ENCODE measurements at places on chromosomes 3 and 15.

- DNase-seq = no peak
These were observed 17.8 kb downstream of the UQCC5 start for GRCh38 chr3:52554026-52554755.

DNA sequence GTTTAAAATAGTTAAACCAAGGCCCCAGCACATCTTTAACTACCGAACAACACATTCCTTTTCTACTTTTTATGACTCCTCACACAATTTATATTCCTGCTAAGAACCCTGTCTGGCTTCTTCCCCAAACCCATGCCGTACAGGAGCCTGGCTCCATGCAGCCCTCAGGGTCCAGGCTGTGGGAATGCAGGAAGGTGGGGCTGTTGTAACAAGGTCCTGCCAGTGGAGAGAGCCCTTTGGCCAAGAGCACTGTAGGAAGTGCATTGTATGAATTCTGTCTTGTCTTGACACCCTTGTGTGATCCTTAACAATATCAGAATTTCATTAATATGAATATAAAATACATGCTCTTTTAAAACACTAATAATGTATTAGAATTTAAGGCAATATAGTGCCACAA, 563.8 kb downstream of the TBL1XR1 start:
- DNase-seq = no peak

DNA sequence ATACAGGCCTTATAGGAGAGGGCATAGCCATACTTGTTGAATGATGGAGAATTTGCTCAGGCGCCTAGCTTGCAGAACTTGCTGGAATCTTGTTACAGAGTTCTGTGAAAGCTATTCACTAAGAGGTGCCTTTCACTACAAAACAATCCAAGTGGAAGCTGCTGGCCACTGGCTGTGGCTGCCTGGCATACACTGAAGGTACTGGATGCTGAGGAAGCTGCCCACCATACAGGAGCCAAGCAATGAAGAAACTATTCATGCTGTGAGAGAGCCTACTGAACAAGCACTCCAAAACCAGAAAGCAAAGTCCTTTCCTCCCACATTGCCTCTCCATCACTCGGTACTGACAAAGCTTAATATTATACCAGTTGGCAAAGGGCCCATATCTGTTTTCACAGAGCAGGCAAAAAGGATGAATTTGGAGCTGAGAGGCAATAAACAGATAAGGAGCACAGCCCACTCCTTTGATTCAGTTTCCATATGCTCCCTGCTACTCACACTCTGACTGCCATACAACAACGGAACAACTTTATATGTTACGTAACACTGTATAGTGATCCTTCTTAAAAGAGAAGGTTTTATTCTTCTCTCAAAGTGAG, 192.6 kb upstream of the ALCAM start:
- DNase-seq = no peak

DNA sequence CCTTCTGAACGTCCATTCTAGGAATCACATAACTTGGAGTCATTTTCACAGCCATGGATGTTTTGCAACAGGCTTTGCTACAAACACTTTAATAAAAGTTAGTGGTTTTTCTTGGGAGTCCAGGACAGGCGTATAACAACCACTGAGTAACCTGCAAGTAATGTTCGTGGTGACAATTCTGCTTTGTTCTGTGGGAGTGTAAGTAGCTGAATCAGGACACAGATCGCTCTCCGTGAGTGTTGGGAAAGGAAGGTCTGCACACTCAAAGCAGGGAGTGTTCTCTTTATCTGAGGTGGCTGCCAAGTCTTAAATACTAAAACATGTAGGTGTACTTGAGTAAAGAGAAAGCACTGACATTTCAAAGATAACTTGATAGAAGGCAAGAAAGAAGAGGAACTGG, 7.9 kb upstream of the BNC1 start:
- no peak for DNase-seq

DNA sequence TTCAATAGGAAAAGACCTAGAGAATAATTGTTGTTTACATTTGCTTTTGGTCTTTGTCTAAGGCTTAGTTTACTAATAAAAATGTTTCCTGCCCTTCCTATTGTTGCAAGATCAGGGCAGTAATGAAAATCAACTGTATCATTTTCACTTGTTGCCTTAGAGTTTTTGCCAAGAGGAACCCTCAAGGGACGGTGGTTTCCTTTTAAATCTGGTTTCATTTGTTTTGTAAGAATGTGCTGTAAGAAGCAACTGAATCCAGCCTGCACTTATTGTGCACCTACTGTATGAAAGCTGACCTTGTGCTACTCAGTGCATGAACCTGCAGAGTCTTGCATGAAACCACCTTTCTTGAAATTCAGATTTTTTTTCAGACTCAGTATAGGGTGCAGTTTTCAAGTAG, 5.3 kb downstream of the IGF1R start:
- no peak for DNase-seq

- DNase-seq = no peak
These were observed 6.8 kb downstream of the SERPINI1 start for GRCh38 chr3:167742338-167742737.

GRCh38 chr15:47300596-47300995, 416.7 kb upstream of the SEMA6D start:
- DNase-seq = no peak

GRCh38 chr3:50167069-50167840, 12.1 kb downstream of the SEMA3F start:
- DNase-seq = no peak

DNA sequence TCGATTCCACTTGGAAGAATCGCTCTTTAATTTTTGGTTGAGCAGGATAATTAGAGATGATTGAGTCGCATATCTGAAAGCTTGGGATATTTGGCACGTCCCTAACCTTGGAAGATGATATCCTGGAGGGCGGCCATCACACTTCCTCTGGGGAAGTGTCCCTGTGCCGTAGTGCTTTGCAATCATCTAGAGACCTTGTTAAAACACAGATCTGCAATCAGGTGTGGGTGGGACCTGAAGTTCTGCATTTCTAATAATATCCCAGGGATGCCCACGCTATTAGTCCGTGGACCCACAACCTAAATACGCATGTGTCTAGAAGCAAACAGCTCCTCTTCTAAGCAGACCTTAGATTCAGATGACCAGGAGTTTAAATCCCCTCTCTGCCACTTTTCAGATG, 20.5 kb downstream of the MYO1E start:
- DNase-seq = no peak

DNA sequence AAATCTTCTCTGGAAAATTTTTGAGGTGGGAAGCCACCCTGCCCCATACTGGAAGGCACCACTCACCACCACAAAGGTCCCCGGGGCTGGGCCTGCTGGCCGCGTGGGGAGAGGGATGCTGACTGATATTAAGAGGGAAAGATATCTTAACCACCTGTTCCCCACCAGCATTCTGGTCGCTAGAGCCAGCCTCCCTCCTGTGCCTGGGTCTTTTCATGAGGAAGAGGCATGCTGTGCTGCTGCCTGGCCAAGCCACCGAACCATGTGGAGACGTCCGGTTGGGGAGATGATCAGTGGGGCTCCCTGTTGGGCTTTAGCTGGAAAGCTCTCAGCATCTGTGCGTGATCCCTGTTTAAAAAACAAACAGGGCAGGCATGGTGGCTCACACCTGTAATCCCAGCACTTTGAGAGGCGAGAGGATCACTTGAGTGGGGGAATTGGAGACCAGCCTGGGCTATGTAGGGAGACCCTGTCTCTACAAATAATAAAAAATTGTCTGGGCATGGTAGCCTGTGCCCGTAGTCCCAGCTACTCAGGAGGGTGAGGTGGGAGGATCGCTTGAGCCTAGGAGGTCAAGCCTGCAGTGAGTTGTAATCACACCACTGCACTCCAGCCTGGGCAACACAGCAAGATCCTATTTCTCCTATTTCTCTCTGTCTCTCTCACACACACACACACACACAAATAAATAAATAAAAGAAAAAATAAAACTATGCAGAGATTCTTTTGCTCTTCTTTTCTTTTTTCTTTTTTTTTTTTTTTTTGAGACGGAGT, 1.0 kb downstream of the KLHL18 start:
- no peak for DNase-seq

- no peak for DNase-seq
These were observed 32.6 kb upstream of the IREB2 start for GRCh38 chr15:78405336-78405924.

GRCh38 chr15:38868326-38869114, 303.9 kb upstream of the RASGRP1 start:
- peak; percentile 79 for DNase-seq

GRCh38 chr15:77575203-77575934, 57.3 kb downstream of the LINGO1 start:
- DNase-seq = no peak

- no peak for DNase-seq
These were observed 105.9 kb upstream of the MLF1 start for GRCh38 chr3:158465074-158465473.

- no peak for DNase-seq
These were observed 202.3 kb upstream of the MRPL3 start for GRCh38 chr3:131705099-131705498.

GRCh38 chr3:156689608-156690007, 15.2 kb downstream of the TIPARP start:
- no peak for DNase-seq

DNA sequence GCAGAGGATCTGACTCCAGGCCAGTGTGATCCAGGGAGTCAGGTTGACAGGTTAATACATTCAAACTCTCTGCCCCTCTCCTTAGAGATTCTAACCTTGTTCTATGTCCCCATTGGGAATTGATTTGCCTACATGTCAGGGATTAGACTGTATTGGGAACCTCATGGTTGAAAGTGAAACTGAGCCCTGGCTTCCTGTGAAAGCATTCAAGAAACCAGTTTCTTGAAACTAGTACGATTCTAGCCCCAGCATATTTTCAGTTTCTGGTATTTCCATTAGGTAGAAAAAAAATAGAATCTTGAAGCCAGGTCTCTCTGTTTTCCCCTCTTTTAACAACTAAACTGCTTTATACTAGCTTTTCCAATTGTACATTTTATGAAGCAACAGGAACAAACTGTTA, 140.4 kb upstream of the ABI3BP start:
- no peak for DNase-seq

- no peak for DNase-seq
These were observed 140.9 kb downstream of the RPLP1 start for GRCh38 chr15:69593488-69593887.

DNA sequence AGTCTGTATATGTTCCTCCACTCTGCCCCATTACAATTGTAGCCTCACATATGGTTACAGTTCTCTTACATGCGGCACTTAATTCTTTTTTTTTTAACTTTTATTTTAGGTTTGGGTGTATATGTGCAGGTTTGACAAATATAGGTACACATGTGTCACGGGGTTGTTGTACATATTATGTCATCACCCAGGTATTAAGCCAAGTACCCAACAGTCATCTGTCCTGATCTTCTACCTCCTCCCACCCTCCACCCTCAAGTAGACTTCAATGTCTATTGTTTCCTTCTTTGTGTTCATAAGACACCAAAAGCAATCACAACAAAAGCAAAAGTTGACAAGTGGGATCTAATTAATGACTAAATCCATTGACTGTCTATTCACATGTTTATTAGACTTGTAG, 144.6 kb upstream of the TP63 start:
- no peak for DNase-seq

- no peak for DNase-seq
These were observed 61.8 kb downstream of the MYH15 start for GRCh38 chr3:108448593-108448992.

DNA sequence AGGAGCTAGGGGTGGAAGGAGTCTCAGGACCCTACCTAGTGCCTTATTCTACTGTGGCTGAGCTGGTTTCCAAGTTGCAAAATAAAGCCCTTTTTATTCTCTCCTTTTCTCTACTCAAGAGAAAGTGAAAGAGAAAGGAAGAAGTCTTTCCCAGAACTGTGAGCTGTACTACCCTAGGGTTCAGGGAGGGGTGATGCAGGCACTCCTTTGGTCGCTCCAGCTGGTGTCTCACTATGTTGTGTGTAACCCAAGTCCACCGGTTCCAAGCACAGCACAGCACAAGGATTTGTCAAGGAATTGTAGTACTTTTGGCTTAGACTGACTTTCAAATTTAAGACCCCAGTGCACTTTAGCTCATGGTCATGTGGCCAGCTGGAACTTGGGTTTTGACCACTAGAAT, 1721.7 kb downstream of the OTOL1 start:
- DNase-seq = no peak

DNA sequence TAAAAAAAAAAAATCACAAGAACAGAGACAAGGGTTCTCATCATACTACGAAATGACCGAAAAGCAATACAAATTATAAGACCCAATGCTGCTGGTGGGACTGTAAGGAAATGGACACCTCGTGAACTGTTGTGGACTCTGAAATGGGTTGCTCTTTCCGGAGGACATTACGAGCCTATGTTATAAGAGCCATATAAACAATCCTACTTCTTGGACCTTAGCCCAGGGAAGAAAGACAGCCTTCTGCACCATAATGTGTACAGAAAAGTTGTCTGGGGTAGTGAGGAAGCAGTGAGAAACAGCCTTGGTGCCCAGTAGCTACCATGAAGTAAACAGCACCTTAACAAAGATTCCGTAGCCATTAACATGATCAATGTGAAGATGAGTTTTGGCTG, 2.7 kb downstream of the SLC22A14 start:
- DNase-seq = no peak

GRCh38 chr3:187012609-187013051, 82.3 kb downstream of the ST6GAL1 start:
- DNase-seq = no peak

- no peak for DNase-seq
These were observed 14.2 kb upstream of the SNX22 start for GRCh38 chr15:64137226-64137833.
